ENCODE measurements at places on chromosomes 4 and X.

GRCh38 chr4:153535772-153536513 lies 69.8 kb downstream of the TMEM131L start:
- DNase-seq = no peak

DNA sequence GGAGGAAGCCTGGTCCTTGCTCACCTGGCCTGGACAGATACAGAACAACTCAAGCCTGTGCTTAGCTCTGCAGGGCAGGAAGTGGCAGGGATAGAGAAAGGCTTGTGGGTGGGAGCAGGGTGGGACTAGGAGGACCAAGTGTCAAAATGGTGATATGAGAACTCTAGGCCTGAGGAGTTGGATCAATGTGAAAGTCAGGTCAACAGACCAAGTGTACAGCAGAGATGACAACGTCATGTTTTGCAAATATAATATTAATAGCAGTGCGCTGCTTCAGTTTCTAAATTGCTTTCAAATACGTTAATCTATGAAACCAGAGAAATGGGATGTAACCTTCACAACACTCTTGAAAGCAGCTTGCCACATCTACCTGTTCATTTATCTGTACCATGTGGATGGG lies 114.2 kb upstream of the MAP3K15 start:
- DNase-seq = no peak

GRCh38 chr4:106201373-106201772 lies 114.6 kb downstream of the TBCK start:
- DNase-seq = no peak

DNA sequence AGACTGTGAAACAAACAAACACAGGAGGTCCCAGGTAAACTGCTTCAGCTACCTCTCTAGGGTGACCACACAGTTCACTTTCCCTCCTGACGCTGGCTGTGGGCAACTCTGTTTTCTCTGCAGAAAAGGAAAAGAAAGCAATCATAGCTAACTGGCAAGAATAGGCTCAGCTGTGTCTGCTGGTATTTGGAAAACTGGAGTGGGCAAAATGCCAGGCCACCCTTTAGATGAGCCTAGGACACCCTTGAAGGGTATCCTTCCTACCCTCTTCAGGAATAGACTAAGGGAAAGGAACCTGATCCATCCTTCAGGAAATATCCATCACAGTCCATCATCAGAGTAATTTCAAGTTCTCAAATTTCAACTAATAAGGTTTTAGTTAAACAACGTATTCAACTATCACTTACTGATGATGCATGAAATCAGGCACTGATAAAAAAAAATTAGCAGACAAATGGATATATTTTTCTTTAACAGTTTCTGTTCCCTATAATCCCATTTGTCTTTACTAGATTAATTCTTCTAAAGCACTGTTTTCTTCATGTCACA lies 60.9 kb downstream of the CAMK2D start:
- no peak for DNase-seq

- no peak for DNase-seq
Observed at GRCh38 chrX:150642423-150642822, 50.8 kb upstream of the MTMR1 start.

GRCh38 chr4:157143369-157143768 lies 67.4 kb downstream of the GLRB start:
- no peak for DNase-seq

DNA sequence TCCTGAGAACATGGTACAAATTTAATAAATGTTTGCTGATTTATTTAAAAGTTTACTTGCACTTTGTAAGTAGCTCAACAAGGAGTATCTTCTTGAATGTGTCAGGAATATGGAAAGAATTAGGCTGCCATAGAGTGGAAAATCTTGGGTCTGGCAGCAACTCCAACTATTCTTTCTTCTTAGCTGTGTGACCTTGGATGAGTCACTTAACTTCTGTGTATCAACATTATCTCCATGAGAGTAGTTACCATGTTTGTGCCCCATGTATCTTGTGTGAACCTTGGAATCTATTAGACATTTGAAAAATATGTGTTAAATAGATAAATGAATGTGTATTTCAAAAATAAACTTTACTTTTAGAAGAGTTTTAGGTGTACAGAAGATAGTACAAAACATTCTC lies 348.8 kb downstream of the GBA3 start:
- no peak for DNase-seq

DNA sequence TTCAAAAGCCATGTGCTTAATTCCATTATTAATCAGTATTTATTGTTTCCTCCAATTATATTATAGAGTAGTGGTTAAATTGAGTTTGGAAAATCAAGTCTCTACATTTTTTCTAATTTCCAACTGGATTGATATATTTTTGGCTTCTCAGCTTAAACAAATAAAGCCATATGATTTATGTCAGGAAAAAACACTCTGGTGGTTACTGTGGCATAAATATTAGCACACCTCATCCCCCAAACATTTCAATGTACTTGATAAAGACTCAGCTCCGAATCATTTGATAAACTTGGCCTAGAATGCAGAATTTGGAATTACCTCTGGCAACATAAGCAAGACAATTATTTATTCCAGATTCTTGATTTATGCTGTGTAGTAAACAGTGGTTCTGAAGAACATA lies 2313.8 kb downstream of the ARAP2 start:
- DNase-seq = no peak

DNA sequence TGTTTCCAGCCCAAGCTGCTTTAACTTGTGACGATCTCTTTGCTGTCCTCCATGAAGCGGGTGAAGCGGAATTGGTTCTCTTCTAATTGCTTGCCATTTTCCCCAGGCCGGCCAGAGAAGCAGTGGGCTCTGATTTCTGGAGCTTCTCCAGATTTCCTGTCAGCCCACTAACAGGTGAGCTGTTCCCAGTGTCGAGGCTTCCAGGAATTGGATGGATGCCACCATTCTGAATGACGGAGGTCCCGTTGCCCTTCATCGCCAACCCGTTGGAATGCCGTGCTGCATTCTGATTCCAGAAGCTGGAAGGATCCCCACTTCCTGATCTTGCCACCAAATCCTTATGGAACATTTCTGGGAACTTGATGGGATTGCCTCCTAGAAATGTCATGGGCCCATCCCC lies 31.0 kb downstream of the PAGE1 start:
- no peak for DNase-seq

DNA sequence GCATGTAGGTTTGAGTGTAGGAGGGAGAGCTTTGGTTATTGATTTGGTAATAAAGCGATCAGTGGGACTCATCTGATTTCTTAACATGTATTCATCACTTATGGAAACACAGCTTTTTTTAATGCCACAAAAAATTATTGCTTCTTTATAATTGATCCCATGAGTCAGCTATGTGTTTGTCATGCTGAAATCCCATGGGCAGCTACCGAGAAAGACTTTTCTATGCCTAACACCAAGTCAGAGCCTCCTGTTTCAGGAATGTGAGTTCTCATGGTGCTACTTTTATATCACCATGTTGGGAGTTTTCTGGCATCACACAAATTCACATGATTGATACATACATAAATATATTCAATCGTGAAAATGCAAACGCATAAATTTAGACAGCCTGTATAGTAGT lies 165.7 kb downstream of the RAPGEF2 start:
- no peak for DNase-seq

- no peak for DNase-seq
Observed at GRCh38 chrX:103806862-103807474, 25.1 kb downstream of the RAB9B start.

GRCh38 chr4:24471486-24472160 lies 112.7 kb downstream of the DHX15 start:
- no peak for DNase-seq
